ENCODE measurements at places on chromosomes 3 and 15.

- DNase-seq: no peak
These were observed 9.1 kb upstream of the AVEN start for GRCh38 chr15:34047893-34048775.

DNA sequence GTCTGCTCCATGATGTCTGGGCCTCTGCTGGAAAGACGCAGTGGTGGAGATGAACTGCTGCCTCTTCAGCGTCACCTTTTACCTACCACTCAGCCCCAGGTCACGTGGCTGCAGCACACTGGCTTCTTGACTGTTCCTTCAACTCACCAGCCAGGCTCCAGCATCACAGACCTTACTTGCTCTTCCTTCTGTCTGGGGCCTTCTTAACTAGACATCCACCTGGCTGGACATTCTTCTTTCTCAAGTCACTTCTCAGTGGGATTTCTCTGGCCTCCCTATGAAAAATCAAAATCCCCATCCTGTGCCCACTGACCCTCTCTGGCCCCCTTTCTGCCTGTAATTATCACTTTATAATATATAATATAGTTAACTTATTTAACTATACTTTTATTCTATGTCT, 29.7 kb upstream of the NSMCE3 start:
- DNase-seq: no peak

- no peak for DNase-seq
These were observed 28.9 kb downstream of the IGSF10 start for GRCh38 chr3:151431940-151432339.

DNA sequence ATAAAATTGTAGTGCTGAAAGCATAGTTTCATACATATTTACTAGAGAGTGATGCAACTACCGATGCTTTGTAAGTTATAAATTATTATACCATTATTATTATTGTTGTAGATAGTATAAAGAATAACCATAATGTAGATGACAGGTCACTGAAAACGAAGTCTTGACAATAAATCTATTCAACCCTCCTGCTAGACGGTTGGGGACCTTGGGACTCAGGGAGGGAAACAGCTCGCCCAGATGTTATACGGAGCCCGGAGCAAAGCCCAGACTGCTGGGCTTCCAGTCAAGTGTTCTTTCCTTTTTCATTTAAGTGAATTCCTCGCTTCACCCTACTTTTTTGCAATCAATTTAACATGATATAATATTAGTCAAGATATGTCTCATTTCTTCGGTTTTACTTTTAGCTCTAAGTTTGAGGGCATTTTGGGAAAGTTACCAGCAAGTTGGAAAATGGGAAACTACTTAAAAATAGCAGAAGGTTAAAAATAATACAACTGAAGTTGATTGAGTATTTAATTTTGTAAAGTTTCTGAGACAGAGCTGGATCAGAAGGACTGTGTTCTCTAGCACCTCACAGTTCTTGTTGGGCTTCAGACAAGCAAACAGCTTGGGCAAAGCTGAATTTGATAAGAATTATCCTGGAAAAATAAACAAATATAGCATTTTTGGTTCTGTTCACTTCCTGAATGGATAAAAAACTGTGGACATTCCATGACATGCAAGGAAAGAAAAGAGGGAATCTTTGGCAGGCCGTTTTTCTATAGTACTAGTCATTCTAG, 173.4 kb upstream of the TP63 start:
- DNase-seq: no peak

DNA sequence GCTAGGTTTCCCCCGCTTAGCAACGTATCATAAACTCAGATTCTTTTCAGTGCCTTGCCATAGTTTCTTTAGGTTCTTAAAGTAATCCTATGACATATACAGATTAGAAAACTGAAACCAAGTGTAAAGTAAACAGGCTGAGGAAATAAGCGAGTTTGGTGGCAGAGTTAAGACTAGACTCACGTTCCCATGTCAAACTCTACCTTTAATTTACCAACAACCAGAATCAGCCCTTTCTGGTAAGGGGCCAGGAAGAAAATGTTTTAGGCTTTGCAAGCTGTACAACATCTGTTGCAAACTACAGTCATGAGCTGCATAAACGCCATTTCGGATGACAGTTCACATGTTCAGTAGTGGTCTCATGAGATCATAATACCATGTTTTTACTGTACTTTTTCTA, 128.0 kb upstream of the PRICKLE2 start:
- no peak for DNase-seq
